ENCODE measurements at places on chromosomes 7 and 10.

GRCh38 chr10:95341716-95342130, 50.9 kb upstream of the PDLIM1 start:
- DNase-seq, result no peak

DNA sequence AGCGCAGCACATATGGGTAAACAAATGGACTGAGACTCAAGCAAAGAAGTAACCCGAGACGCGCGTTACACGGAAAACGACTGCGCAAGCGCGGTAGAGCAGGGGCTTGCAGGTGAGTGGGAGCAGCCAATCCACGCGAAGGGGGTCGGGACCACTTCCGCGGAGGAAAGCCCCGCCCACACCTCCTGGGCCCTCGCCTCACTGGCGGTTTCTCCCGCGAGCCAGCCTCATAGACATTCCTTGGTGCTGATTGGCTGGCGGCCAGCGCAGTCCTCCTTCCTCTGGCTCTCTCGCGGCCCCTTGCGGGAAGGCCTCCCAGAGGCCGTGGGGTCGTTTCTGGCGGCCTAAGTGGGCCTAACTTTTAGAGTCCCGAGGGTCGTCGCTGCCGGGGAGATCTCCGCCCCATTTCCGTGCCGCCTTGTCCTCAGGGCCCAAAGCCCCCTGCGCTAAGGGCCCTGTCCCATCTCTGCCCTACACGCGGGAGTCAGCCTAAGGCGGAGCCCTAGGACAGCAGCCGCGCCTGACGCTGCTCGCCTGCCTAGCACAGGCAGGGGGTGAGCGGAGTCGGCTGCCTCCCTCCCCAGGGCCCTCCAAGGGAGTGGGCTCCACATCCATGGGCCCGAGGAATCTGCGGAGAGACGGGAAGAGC, 9.1 kb upstream of the FXYD4 start:
- peak; percentile 93 for DNase-seq

DNA sequence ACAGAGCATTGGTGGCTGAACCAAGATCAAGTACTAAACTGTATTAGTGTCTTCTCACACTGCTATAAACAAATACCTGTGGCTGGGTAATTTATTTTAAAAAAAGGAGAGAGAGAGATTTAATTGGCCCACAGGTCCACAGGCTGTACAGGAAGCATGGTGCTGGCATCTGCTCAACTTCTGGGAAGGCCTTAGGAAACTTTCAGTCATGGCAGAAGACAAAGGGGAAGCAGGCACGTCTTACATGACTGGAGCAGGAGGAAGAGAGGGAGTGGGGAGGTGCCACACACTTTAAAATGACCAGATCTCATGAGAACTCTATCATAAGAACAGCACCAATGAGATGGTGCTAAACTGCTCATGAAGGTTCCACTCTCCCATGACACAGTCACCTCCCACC, 95.2 kb upstream of the JCAD start:
- no peak for DNase-seq

DNA sequence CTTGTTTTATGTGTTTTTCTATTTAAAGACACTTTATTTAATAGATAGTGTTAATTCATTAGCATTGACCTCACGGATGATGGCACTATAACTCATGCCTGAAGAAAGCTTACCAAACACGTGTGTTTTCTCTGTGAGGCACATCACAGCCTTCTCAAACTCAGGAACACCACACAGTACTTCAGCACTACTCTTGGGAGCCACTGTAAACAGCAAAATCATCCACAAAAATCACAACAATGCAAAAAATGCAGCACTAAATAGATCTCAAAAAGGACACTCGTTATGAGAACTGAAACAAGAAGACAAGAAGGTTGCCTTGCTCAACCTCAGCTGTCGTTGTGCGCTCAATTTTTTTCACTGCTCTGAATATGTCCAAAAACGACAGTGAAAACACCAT, 12.0 kb upstream of the PARP12 start:
- no peak for DNase-seq

GRCh38 chr10:52261362-52261761, 52.7 kb upstream of the DKK1 start:
- DNase-seq, result no peak

DNA sequence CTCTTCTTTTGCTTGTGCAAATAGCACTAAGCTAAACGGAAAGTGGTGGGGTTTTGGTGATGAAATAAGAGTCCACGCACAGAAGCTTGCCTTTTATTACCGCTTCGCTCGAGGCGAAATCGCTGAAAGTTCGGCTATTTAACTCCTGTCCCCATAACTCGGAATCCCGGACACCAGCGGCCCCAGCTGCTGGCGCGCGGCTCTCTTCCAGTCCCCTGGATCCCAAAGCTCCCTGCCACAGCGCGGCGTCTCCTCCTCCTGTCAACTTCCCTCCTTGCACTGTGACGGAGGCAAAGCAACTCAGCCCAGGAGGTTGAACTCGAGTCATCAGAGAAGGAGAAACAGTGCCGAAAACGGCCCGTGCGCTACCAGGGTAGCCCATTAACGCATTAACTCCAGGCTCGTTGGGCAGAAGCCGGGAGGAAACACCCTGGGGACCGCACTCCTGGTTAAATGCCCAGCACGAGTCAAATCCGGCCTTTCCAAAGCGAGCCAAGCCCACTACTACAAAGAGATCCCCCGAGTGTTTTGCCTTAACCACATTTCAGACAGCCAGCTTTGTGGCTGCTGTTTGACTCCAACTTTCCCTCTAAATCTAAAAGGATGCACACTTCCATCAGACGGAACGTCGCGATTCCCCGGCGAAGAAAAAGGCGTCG, 1.3 kb downstream of the SEMA3D start:
- DNase-seq, result no peak

- no peak for DNase-seq
These were observed 18.3 kb upstream of the ZNF12 start for GRCh38 chr7:6725003-6725402.

- DNase-seq, result no peak
These were observed 206.8 kb upstream of the MTPN start for GRCh38 chr7:136183981-136184380.

- no peak for DNase-seq
These were observed 269.8 kb downstream of the SKAP2 start for GRCh38 chr7:26594553-26594952.

- DNase-seq, result no peak
These were observed 482.6 kb downstream of the DNAJB6 start for GRCh38 chr7:157819455-157819807.

- DNase-seq, result peak; percentile 10
These were observed 106.8 kb downstream of the ANK3 start for GRCh38 chr10:60282771-60283353.

DNA sequence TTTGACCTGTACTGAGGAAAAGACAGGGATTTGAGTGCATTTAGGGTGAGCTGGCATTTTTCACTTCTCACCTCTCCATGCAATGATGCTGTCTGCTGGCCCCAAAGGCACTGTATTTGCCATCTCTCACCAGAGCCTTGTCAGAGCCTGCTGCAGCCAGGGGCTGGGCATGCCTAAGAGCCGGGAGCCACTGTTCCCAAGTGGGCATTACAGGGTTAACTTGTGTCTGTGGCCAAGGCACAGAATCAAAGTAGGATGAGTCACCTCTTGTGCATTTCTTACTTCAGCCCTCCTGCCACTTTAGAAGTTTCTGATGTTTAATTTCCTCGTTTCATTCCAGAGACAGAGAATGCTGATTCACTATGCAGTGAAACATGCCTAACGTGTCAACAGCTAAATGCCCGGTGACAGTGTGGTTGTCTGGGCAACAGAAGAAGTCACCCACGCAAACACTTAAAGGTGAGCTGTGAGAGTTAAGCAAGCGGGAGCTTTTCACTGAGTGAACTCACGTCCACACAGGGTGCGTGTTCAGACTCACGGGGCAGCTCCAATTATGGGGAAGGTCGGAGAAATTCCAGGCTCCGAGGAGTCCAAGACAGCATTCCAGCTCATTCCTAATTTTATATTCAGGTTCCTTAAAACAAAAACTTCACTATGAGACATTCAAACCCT, 57.1 kb upstream of the IGFBP3 start:
- DNase-seq, result no peak

DNA sequence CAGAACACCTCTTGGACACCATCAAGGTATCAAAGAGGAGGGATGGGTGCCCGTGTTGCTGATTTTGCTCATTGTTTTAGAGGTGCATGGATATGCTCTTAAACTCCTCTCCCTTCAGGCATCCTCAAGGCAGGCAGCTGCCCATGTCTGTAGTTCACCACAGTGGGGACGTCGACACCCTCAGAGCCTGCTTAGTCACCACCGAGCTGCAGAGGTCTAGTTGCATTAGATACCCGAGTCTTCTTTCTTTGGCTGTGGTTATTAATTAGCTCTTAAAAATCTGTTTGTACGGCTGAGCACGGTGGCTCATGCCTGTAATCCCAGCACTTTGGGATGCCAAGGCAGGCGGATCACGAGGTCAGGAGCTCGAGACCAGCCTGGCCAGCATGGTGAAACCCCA, 24.7 kb upstream of the TSPAN13 start:
- DNase-seq, result no peak

GRCh38 chr10:119680650-119681081, 29.5 kb downstream of the BAG3 start:
- no peak for DNase-seq

- no peak for DNase-seq
These were observed 11.0 kb downstream of the MINDY3 start for GRCh38 chr10:15849316-15849715.

- DNase-seq, result no peak
These were observed 3.9 kb downstream of the HMX3 start for GRCh38 chr10:123139521-123140163.

- no peak for DNase-seq
These were observed 265.2 kb upstream of the LYZL1 start for GRCh38 chr10:29023678-29024077.

- DNase-seq, result no peak
These were observed 54.1 kb upstream of the NXPH1 start for GRCh38 chr7:8379264-8379663.

GRCh38 chr7:36260481-36260880, 107.4 kb downstream of the EEPD1 start:
- no peak for DNase-seq

- DNase-seq, result no peak
These were observed 98.3 kb downstream of the GLI3 start for GRCh38 chr7:42138691-42139090.

GRCh38 chr7:88324699-88325098, 18.0 kb upstream of the STEAP4 start:
- DNase-seq, result no peak

DNA sequence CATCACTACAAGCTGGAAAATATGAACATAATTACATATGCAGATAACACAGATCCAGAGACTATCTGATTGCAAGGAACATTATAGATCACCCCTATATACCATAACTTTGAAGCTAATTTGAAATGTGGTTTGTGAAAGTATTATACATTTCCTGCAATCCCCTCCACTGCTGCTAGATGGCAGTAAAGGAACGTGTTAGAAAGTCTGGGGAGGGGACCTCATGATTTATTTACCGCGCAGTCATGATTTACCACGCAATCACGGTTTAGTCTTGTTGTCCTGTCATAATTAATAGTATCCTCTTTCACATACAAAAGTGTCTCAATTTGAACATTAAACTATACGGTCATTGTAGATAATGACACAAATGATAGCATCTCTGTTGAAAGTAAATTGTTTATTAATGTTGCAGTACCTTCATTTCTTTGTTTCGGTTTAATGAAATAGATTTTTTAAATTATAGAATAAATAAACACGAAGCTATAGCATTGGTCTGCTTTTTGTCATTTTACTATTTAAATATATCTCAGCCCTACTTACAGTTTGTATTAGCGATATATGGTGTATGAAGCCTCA, 145.3 kb upstream of the PRSS1 start:
- DNase-seq, result no peak

DNA sequence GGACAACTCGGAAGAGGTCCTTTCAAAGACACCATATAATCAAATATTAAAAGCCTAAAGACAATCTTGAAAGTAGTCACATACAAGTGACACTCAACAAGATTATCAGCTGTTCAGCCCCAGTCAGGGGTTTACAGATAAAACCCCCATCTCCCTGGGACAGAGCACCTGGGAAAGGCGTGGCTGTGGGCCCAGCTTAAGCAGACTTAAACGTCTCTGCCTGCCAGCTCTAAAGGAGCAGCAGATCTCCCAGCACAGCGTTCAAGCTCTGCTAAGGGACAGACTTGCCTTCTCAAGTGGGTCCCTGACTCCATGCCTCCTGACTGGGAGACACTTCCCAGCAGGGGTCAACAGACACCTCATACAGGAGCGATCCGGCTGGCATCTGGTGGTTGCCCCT, 18.0 kb downstream of the CDCA7L start:
- no peak for DNase-seq

DNA sequence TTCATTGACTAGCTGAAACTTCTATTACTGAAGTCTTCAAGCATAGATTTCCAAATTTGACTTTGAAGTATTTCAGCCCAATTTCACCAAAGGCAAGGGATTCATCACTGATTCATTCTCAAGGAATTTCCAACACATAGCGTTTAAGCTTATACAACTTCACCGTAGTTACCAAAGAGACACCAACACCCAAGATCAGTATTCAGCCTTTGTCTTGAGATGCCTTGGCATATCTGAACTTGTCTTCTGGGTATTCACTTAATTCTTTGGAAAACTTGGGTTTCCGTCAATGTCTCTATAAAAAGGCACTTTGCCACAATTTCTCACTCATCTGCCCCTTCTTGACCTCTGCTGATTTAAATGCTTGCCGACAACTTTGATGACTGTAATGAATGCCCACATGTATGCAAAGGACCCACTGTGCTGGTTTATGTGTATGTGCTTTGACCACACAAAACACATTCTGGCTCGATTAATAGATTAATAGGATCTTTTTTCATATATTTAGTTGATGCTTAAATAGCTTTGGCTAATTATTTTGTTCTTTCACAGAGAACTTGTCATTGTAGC, 49.6 kb downstream of the TES start:
- no peak for DNase-seq

- no peak for DNase-seq
These were observed 10.9 kb upstream of the SNX8 start for GRCh38 chr7:2325162-2325561.

DNA sequence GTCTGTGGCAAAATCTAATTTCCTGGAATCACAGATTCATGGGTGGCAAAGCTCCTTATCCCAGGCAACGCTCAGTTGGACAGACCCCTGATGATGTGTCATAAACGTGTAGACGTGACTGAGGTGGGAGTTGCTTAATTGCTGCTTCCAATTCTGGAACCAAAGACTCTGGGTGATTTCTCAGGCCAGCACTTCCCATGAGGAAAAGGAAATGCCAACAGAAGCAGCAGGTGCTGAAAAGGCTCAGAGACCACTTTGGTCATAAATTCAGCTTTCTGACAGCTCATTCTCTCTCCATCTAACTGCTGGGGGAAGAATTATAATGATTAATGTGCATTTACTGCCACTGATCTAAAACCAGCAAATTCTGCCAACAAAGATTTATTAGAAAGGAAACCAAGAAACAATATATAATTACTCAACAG, 88.7 kb downstream of the OSBPL3 start:
- no peak for DNase-seq

DNA sequence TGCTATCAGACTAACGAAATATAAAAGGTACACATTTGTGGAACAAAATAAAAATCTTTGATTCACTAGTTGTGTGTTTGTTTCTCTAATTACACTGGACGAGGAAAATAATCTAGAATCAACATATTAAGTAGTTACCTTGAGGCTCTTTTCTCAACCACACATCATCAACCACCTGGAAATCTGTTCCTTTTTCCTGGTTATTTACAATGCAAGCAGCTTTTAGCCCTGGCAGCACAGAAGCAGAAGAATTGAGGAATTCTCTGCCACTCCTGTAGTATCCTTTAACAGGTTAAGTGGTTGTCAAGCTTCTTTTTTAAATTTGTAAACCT, 23.7 kb downstream of the NUP42 start:
- no peak for DNase-seq
